ENCODE measurements at places on chromosomes 5 and 9.

GRCh38 chr9:89395931-89396710, 77.8 kb downstream of the SECISBP2 start:
- DNase-seq, result no peak

DNA sequence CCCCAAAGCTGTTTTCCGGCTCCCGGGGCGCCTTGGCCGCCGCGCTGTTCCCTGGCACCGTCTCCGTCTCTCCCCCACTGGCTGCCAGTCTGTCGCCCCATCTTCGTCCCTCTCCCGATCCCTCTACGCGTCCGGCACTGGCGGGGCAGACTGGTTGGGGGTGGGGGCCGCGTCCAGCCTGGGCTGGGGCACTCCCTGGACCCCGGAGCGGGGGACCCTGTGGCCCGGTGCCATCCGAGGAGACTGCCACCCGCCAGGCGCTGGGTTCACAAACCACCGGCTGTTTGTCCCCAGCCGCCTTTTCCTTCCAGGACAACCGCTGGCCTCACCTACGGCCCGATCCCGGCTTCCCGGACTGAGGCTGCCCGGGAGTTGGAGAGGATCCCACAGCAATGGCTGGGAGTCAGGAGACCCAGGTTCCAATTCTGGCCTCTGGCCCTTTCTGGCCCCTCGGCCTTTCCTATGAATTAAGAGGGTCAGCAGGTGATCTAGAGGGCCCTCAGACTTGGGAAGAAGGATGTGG, 1.0 kb upstream of the FIBCD1 start:
- DNase-seq, result no peak

DNA sequence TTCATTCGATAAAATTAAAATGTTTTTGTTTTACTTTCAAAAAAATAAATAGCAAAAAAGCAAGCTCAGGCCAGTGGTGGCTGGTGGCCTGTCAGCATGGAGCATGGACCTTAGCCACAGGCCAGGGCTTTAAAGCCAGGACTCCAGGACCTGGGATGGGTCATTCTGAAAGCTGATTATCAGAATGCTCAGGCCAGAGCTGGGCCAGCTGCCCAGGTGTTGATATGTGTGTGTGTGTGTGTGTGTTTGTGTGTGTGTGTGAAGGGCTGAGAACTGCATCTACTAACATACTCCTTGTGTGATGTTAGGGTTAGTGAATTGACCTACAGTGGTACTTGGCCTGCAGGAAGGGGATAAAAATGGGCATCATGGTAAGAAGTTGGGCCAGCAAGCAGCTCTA, 21.5 kb downstream of the PALM2AKAP2 start:
- no peak for DNase-seq

- no peak for DNase-seq
Measured at GRCh38 chr9:114278881-114279570, 43.9 kb upstream of the ORM1 start.
